Ovary (tissue), 10 donors: ENCODE measurements at places on chromosomes 4 and X. TPM values are rescaled to one million over a fixed set of nuclear protein-coding genes. Genes with fewer than 3 reads are reported as not detected.

- H3K36me3 ChIP-seq: no peaks in the 10 kb centered on the region
- no peak overlapping the region for H3K4me3 ChIP-seq
- H3K27me3 ChIP-seq: no peaks in the 10 kb centered on the region
- DNase-seq: no peak
- H3K4me1 ChIP-seq: no peaks in the 10 kb centered on the region
Measured at GRCh38 chr4:60216752-60217151, 983.4 kb upstream of the ADGRL3 start.

- DNase-seq: peak; percentile 46
- H3K36me3 ChIP-seq: no peaks in the 10 kb centered on the region
- H3K4me1 ChIP-seq: no peaks in the 10 kb centered on the region
- peak within 1 kb of the TSS; percentile 47 for H3K4me3 ChIP-seq
- no peak within 1 kb of the TSS for H3K27ac ChIP-seq
Measured at GRCh38 chr4:5051278-5052203, at the start of gene STK32B. STK32B (plus strand) TSS chr4:5051480.

DNA sequence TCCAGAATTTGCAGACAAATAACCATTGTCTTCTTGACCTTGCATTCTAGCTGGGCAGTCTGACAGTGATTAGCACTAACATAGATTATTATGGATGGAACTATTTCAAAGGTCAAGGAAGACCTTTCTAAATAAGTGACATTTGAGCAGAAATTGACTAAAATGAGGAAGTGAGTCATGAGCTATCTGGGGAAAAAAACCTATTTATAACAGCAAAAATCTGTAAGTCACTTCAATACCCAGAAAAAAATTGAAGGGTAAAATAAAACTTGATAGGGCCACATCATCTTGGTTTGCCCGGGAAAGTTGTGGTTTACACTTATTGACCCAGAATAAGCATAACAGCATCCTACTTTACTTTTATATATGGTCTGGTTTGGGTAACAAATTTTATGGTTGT is 414.6 kb upstream of the HS3ST1 start:
- H3K4me1 ChIP-seq: no peaks in the 10 kb centered on the region
- no peaks in the 10 kb centered on the region for H3K36me3 ChIP-seq
- H3K4me3 ChIP-seq: no peak overlapping the region
- H3K27ac ChIP-seq: no peak overlapping the region
- H3K27me3 ChIP-seq: no peaks in the 10 kb centered on the region

- H3K36me3 ChIP-seq: no peaks in the 10 kb centered on the region
- no peak overlapping the region for H3K4me3 ChIP-seq
- H3K27me3 ChIP-seq: no peaks in the 10 kb centered on the region
- no peak overlapping the region for H3K27ac ChIP-seq
- peaks cover 10% of the 10 kb centered on the region for H3K4me1 ChIP-seq
Measured at GRCh38 chr4:183624548-183624947, 34.4 kb downstream of the RWDD4 start.

DNA sequence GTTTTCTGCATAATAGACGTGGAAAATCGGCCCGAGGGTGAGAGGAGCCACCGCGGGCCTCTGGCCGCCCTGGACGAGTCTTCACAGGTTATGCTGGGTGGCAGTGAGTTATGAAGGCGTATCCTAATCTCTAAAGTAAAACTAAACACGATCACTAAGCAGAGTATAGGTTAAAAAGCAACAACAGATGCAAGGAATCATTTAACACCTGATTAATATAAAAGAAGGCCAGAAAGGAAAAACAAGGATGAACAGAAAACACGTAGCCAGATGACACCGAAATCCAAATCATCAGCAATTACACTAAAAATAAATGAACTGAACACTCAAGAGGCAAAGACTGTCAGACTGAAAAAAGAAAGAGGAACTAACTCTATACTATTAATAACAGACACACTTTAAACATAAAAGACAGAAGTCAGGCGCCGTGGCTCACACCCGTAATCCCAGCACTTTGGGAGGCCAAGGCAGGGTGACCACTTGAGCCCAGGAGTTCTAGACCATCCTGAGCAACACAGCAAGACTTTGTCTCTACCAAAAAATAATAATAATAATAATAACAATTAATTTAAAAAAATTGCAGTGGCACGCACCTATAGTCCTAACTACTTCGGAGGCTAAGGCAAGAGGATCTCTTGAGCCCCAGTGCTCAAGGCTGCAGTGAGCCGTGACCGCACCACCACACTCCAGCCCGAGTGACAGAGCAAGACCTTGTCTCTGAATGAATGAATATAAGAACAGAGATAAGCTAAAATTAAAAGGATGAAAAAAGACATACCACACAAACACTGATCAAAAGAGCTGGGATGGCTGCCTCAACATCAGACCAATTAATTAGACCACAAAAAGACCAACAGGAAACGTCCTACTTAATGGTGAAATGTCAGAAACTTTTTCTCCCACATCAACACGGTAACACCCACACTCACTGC is 30.0 kb downstream of the CTBP1 start:
- H3K27me3 ChIP-seq: no peaks in the 10 kb centered on the region
- H3K4me3 ChIP-seq: no peak overlapping the region
- peaks cover 5% of the 10 kb centered on the region for H3K4me1 ChIP-seq

GRCh38 chr4:2497931-2498330 is 29.0 kb downstream of the RNF4 start:
- no peak overlapping the region for H3K27ac ChIP-seq
- no peak for DNase-seq

DNA sequence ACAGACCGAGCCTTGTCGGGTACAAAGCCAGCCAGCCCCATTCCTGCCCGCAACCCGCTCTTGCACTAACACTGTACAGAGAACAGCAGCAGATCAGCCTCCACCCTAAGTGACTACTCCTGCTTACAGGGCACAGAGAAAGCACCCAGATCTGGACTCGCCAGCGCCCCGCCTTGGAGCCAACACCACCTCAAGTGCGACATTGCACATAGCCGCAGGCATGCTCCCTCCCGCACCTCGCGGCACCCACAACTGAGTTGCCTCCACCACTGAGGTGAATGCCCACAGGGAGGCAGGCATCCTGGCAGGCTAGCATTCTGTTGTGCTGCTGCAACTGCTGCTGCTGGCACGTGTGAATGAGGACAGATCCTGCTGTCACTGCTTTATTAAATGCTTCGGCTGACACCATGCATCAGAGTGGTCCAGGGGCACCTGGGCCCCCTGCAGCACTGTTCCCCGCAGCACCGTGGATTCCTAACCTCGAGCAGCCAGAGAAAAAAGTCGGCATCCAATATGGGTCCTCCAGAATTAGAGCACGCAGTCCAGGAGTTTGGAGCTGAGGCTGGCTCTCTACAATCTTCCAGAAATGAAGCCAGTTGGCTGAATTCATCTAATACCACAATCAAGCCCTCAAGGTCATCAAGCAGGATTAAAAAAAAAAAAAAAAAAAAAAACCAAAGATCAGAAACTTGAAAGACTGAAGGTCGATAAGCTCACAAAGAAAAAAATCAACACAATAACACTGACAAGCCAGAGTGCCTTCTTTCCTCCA is 352.9 kb downstream of the GASK1B start:
- DNase-seq: no peak
- H3K36me3 ChIP-seq: no peaks in the 10 kb centered on the region
- H3K4me3 ChIP-seq: no peak overlapping the region
- H3K27me3 ChIP-seq: no peaks in the 10 kb centered on the region
- no peak overlapping the region for H3K27ac ChIP-seq

FAM184B gene
- total RNA-seq: not detected

HMGN5 gene
- total RNA-seq: 11.5 TPM
